ENCODE measurements at places on chromosomes 3 and 15.

GRCh38 chr3:102866845-102867244 is 432.0 kb downstream of the ZPLD1 start:
- no peak for DNase-seq

DNA sequence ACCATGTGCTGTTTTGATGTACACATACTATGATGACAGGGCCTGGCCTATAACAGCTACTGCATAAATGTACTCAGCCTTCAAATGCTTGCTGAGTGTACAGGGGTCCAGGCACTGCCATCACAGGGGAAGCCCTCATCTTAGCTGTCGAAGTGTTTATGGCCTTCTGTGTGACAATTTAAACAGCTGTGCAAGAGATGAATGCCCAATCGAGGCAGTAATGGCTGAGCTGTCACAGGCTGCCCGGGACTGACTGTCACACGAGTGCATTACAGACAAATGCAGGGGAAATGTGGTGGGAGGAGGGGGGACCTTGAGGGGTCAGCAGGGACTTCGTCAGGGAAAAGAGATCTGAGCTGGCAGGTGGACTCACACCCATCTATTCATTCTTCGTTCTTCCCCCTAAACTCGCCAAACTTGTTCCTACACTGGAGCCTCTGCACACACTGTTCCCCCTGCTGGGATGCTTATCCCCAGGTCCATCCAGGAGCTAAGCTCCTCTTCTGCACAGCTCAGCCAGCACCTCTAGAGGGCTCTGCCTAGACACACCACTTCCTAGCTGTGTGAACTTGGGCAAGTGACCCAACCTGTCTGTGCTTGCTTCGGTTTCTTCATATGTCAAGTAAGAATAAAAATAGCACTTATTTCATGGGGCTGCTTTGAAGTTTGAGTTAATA is 156.2 kb upstream of the IQSEC1 start:
- no peak for DNase-seq

- no peak for DNase-seq
Observed at GRCh38 chr3:42804831-42805132, 492 bp upstream of the HIGD1A start.

DNA sequence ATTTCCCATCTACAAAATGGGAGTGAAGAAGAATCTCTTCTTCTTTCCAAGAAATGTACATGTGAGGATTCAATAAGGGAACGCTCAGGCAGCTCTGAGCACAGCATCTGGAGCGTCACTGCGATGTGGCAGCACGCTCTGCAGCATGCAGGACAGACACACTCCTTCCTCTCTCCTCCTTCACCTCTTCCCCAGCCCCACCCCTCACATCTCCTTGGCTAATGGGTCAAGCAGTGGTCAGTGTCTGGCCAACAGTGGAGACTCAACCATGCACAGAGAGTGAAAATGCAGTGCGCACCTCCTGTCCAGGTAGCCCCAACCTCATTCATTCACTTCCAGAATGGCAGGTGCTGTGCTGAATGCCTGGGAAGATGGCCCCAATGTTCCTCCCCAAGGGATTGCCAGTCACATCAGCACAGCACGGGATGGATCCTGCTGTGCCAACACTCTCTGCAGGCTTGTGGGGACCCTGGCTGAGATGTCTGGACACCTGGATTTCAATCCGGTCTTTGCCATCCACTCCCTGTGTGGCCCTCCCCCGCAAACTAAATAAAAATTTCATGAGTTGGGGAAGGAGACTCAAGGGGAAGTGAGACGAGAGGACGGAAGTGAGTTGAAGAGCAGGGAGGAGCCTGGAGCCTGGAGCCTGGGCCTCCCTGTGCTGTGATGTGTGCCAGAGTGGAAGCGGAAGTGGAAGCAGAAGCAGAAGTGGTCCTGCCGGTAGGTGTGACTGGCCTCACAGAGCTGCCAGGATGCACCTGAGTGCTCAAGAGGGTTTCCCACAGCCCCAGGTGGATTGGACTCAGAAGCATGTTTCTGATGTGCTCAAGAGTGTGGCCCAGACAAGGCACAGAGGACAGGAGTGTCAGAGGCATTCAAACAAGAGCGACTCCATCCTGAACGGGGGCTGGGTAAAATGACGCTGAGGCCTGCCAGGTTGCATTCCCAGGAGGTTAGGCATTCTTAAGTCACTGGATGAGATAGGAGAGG is 163.9 kb downstream of the SMAD6 start:
- no peak for DNase-seq

- no peak for DNase-seq
Observed at GRCh38 chr3:525415-525814, 328.9 kb downstream of the CHL1 start.

DNA sequence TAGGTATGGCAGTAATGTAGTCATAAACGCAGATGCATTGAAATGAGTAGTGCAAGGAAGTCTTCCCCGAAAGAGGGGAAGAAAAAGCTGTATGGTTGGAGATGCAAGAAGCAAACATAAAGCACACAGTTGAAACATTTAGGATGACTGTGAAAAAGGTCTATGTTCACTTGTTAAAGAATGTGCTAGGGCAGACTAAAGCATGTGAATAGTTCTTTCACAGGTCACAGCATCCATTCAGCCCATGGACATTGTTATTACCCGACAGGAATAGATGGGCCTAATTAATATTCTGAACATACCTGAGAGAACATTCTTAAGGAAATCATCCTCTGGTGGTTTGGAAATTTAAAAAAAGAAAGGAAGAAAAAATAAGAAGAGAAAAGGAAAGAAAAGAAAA is 595.2 kb downstream of the ZIC1 start:
- no peak for DNase-seq

DNA sequence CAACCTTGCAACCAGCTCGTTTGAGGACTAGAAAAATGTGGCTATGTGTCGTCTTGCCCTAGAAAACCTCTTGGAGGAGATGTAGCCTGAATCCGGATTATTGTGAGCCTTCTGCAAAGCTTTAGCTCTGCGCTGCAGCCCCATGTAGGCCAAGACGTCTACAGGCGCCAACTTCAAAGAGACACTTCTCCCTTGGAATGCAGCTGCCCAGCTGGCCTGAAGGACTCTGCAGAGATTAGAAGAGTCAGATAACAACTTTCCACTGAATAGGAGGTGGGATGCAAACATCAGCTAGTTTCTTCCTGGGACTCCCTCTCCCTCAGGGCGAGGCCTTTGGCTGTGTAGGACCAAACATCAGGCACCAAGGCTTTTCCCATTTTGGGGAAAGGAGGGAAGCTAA is 356.5 kb upstream of the IL12A start:
- DNase-seq, result no peak

GRCh38 chr15:54599386-54599785 is 597.4 kb downstream of the RSL24D1 start:
- no peak for DNase-seq

All from nucleus accumbens (tissue), 56 donors.